Stimulated activated CD4-positive, alpha-beta T cell treated with anti-CD3 and anti-CD28 coated beads, Interleukin-2, amount 100 ng/mL, for 48 hours (primary cell): ENCODE measurements at places on chromosomes 12 and 14.

GRCh38 chr14:96705422-96706092, 91.6 kb upstream of the VRK1 start:
- no peak for DNase-seq

GRCh38 chr12:101343893-101344292, 63.7 kb downstream of the ARL1 start:
- DNase-seq = no peak

GRCh38 chr14:105760691-105761344, 234.4 kb downstream of the TMEM121 start:
- no peak for DNase-seq

DNA sequence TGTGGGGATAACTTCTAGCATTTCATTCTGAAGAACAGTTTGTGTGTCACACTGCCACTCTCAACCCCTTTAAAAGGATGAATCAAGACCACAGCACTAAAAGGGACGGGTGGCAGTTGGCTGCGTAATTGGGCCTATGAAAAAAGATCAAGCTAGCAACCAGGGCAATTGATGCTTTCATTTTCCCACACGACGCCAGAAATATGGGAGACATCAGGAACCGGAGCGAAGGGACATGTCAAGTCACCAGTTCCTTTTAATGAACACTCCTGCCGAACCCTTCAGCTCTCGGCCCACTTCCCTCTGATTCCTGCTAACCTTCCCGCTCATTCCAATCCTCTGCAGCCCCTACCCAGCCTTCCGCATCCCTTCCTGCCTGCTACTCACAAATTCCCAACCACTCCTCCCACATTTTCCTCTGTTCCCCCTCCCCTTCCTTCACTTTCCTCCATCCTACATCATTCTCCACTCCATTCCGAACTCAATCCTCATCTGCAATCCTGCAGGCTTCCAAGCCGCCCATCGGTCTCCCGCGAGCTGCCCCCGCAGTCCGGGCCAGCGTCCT, 753 bp downstream of the CSRNP2 start:
- DNase-seq = peak; percentile 5

DNA sequence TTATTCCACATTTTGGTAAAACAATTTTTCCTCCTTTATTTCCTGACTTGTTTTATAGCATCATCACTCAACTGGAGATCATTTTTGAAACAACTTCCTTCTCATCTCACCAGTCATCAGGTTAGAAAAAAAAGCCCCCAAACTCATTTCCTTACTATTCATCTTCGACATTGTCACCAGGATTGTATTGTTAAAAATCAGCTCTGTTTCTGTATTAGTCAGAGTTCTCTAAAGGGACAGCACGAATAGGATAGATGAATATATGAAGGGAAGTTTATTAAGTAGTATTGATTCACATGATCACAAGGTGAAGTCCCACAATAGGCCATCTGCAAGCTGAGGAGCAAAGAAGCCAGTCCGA, 392.6 kb downstream of the FUT8 start:
- DNase-seq = no peak

- DNase-seq = no peak
Measured at GRCh38 chr14:100042286-100042685, 22.9 kb upstream of the EVL start.

DNA sequence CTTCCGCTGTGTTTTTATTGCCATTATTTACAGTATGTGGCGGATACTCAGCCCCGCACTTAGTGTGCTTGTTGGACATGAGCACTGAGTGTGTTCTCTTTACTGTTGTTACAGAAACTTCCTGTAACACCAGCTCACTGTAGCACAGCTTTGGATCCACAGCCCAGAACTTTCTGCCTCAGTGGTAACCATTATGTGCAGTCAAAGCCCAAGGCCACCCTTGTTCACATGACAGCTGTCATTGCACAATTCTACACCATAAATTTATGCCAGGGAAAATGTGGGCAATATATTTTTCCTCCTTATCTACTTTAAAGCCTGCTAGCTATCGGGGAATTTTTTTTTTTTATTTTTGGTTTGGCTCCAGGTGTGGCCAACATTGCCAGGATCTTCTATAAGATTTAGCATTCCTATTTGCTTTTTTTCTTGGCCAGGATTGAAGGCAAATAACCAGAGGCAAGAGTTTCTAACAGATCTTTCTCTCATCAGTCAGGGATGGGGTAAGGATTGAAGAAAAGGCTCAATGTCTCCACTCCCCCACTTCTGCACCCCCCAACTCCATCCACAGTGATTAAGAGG, 176.0 kb upstream of the PELI2 start:
- no peak for DNase-seq

GRCh38 chr14:77343662-77344061, 22.8 kb downstream of the GSTZ1 start:
- no peak for DNase-seq
